ENCODE measurements at places on chromosomes 2 and 18. TPM values are rescaled to one million over a fixed set of nuclear protein-coding genes. Genes with fewer than 3 reads are reported as not detected.
A peak's percentile ranks its signal among the peaks of the same experiment; 100 is the strongest.

Gene CPO
- total RNA-seq: not detected

Gene ACKR3
- 19.6 TPM for total RNA-seq

- H3K27ac ChIP-seq: no peak overlapping the region
- no peaks in the 10 kb centered on the region for H3K4me1 ChIP-seq
- H3K4me3 ChIP-seq: no peak overlapping the region
- no peaks in the 10 kb centered on the region for H3K36me3 ChIP-seq
- H3K27me3 ChIP-seq: no peaks in the 10 kb centered on the region
- DNase-seq: no peak
These were observed 391.0 kb downstream of the CDH2 start for GRCh38 chr18:27785815-27786471.

DNA sequence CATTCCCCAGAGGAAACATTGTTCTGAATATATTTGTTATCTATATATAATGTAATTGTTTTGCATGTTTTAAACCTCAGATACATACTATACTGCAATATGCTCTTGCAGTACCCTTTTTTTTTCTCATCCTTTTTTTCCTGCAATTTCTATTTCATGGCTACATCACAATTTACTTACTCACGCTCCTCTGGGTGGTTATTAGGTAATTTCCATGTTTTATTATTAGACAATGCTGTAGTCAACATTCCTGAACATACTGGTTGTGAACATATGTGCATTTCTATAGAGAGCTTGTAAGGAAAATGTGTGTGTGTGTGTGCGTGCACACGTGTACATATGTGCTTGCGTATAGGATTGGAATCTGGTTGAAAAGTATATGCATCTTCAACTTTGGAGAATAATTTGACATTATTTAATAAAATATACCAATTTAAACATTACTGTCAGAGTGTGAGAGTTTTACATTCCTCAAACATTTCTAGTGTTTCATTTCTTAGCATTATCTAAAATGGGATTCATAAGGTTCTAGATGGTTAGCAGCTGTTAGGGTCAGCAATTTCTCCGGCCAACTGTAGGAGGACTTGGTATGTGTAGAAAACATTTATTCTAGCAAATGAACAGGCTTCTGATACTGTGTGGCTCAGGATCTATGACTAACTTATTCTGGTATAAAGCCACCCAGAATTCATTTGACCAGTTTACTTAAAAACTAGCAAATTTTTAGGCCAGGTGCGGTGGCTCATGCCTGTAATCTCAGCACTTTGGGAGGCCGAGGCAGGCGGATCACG lies 22.4 kb downstream of the NCOA1 start:
- no peaks in the 10 kb centered on the region for H3K27me3 ChIP-seq
- DNase-seq: no peak
- peaks cover 10% of the 10 kb centered on the region for H3K4me1 ChIP-seq
- no peak overlapping the region for H3K4me3 ChIP-seq
- H3K36me3 ChIP-seq: no peaks in the 10 kb centered on the region

GRCh38 chr2:170301626-170302025 lies 123.7 kb downstream of the MYO3B start:
- H3K4me3 ChIP-seq: no peak overlapping the region
- no peaks in the 10 kb centered on the region for H3K27me3 ChIP-seq
- DNase-seq: no peak
- no peak overlapping the region for H3K27ac ChIP-seq
- no peaks in the 10 kb centered on the region for H3K36me3 ChIP-seq

DNA sequence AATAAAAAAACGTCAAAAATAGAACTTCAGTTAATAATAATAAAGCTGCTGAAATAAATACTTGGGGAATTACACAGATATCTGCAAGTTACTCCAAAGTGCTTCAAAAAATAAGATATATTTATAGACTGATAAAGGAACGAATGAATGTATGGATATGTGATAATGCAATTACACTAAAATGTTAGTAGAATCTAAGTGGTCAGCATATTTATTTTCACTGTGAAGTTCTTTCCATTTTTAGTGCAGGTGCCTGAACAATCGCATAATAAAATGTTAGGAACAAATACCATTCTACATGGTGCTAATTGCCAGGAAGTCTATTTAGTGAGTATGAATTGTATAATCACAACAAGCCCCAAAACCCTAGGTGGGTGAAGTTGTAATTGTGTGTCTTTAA lies 169.6 kb upstream of the RGPD4 start:
- H3K36me3 ChIP-seq: no peaks in the 10 kb centered on the region
- H3K4me3 ChIP-seq: no peak overlapping the region
- no peaks in the 10 kb centered on the region for H3K4me1 ChIP-seq
- H3K27me3 ChIP-seq: no peaks in the 10 kb centered on the region
- no peak overlapping the region for H3K27ac ChIP-seq

DNA sequence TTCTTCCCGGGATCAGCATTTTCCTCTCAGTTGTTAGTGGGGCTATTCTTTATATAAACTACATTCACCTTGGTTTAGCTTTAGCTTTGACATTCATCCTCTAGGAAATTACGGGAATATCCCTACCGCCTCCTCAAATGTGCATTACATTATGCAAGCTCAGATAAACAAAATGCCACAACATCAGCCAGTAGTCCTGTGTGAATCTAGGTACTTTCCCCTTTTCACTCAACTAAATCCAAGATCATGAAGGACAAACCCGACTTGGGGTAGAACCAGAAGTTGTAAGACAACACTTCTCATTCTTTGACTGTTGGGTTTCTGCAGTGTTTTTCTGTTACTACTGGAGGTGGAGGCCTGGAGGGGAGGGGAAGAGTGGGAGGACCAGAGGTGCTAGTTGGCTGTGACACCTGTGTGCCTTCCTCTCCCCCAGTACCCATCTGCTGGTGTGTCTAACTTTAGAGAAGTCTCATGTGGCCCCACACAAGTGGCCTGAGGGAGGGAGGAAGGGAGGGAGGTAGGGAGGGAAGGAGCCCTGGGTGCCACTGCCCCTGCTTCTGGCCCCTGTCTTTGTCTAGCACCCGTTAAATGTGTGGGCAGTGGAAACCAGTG lies 84.8 kb upstream of the BCL2L11 start:
- no peaks in the 10 kb centered on the region for H3K36me3 ChIP-seq
- no peaks in the 10 kb centered on the region for H3K27me3 ChIP-seq
- no peak overlapping the region for H3K27ac ChIP-seq
- no peak overlapping the region for H3K4me3 ChIP-seq
- DNase-seq: no peak

- peaks cover 39% of the 10 kb centered on the region for H3K4me1 ChIP-seq
- DNase-seq: no peak
- H3K27ac ChIP-seq: peak within 1 kb of the TSS; percentile 96
- H3K36me3 ChIP-seq: peaks cover 32% of the 10 kb centered on the region
These were observed at the start of gene SEPTIN2 for GRCh38 chr2:241315879-241316631. SEPTIN2 (plus strand) TSS chr2:241315925; CDS start chr2:241324233, 8,308 bp downstream.

All from PC-9 (cell line).